ENCODE measurements at places on chromosomes 1 and 21. TPM values are rescaled to one million over a fixed set of nuclear protein-coding genes. Genes with fewer than 3 reads are reported as not detected.

- DNase-seq: no peak
Observed at GRCh38 chr1:59032228-59032627, 248.4 kb upstream of the JUN start.

DNA sequence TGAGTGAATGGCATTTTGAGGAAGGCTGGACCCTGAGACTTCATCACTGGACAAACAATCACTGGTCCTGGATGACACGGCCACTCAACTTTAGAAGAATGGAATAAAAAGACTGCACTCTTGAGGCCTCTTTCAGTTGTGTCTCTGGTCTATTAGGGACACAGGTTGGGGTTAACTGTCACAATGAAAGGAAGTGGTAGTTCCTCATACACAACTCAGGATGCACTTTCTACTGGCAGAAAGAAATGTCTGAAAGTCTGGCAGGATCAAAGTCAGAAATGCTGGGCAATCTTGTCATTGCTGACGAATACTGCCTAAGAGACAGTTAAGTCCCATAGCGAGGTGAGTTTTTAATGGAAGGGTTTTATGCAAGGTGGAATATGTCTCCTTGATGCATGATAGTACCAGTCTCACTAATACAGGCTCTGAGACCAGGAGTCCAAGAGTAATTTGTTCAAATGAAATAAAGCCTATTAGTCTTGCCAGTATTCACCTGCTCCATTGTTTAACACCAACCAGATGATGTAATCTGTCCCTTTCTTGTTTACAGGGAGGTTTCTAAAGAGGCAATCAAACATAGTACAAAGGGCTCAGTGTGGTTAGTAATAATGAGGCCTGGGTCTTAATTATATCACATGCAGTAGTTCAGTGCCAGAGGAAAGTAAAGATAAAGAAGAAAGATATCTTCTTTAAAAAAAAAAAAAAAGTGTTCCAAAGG is 11.2 kb upstream of the RRP15 start:
- DNase-seq: no peak

DNA sequence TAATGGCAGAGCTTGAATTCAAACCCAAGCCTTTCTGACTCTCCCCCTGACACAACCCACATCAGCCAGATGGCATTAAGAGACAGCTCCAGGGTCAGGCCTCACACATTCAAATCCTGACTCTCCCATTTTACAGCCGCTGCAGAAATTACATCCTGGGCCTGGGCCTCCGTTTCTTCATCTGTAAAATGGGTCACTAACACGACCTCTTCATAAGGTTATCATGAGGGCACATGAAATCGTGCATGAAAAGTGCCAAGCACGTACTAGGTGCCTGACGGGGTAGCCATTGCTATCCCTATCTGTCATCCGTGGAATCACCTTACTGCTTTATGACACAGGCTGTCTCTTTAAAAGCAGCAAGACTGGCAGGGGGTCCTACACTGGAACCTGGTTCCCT is 19.8 kb upstream of the CASZ1 start:
- DNase-seq: no peak

- no peak for DNase-seq
Observed at GRCh38 chr1:78369546-78369945, 121.2 kb upstream of the PTGFR start.

DNA sequence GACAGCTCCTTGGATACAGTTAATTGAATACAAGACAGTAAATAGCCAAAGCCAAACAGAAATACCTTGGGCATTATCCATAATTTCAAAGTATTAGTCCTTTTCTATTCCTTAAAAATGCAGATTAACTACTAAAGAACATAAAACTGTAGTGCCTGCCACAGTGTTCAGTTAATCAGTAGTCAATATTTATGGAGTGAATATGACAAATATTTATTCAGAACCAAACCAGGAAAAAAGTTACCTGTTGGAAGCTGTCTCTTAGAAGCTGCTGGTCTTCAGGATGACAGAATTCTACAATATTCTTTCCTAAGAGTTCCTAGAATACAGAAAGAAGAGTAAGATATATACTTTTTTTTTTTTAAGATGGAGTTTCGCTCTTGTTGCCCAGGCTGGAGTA is 18.2 kb upstream of the CTSK start:
- DNase-seq: no peak

DNA sequence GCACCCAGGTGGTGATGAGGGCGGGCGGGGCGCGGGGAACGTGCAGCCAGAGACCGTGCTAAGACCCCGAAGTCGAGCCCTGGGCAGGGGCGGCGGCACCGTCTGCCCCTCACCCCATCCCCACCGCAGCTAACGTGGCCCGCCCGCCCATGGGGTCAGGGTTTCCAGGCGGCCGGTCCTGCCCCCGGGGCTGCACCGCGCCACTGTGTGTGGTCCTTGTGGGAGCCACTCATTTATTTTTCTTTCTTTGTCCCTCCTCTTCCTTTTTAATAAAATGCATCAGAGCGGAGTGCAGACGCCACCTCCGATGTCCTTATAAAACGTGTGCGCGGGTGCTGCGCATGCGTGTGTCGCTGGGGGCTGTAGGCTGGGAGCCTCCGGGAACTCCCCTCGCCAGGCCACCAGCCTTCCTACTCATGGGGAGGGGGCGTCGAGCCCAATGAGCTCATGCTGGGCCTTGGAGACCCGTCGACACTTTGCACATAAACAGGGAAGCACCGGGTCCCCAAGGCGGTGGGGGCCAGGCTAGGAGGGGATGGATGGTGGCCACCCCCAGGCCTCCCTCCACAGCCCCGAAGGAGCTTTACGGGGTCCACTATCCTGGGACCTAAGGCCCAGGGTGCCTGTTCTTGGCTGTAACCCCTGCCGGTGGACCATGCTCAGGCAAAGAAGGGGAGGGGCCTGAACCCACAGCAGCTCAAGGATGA is 59.9 kb downstream of the WNT9A start:
- DNase-seq: no peak

- DNase-seq: no peak
Observed at GRCh38 chr21:46000182-46000730, 18.7 kb downstream of the COL6A1 start.

GRCh38 chr1:80535466-80535865 is 1265.3 kb upstream of the ADGRL2 start:
- no peak for DNase-seq

DNA sequence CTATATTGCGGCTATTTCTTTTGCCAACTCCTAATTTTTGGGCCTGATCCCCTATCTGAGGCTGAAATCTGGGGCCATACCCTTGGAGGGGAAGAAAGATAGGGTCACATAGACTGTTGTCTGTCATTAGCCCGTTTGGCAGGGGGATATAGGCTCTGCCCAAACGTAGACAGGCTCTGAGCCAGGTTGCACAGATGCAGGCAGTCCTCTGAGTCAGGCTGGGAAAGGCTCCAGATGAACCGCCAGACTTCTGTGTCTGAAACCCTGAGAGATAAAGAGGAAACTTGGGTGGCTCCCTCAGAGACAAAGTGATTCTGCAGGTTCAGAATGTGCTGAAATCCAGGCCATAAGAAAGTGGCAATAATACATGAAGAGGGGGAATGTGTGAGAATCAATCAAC is 4.0 kb upstream of the CAP1 start:
- DNase-seq: no peak

- no peak for DNase-seq
Observed at GRCh38 chr1:103459346-103459745, 66.2 kb upstream of the RNPC3 start.

DNA sequence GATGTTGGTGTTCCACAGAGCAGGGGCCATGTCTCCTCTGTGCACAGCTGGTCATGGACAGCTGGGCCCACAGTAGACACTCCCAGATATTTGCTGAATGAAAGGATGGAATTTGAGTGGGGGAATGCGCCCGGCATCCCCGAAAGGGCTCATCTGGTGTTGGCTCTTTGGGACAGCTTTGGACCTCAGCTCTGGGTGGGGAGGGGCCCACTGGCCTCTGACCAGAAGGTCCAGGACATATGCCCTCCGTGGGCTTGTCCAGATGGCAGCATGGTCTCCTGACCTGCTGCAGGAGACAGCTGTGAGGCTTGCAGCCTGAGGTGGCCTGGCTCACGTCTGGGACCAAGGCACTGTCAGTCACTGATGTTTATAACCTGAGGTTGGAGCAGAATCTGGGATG is 160.4 kb upstream of the AJAP1 start:
- no peak for DNase-seq

DNA sequence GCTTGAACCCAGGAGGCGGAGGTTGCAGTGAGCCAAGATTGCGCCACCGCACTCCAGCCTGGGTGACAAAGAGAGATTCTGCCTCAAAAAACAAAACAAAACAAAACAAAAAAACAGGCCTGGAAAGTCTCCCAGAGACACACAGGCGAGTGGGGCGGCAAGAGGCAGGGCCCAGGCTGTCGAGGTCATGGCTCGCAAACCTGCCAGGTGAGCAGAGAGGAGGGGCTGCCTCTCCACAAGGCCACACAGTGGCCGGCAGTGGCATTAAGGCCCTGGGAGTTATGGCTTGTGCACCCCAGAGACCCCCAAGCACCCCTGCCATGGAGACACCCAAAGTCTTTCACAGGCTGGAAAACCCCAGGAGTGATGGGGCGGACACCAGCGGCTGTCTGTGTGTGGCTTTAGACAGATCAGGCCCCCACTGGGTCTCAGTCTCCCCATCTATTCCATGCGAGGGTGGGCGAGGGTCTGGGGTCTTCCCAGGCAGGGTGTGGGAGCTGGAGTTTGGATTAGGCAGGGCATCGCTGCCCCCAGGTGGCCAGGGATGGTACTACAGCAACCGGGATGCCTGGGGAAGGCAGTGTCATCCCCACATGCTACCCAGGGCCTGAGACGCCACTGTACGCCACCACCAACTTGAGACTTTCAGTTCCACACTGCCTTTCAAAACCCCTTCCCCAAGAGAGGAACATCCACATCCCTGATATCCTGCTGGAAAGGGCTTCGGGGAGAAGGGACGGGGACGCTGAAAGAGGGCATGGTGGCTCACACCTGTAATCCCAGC is 7.3 kb upstream of the CTRC start:
- peak; percentile 70 for DNase-seq

GRCh38 chr21:26106562-26106961 is 64.0 kb downstream of the APP start:
- no peak for DNase-seq

DNA sequence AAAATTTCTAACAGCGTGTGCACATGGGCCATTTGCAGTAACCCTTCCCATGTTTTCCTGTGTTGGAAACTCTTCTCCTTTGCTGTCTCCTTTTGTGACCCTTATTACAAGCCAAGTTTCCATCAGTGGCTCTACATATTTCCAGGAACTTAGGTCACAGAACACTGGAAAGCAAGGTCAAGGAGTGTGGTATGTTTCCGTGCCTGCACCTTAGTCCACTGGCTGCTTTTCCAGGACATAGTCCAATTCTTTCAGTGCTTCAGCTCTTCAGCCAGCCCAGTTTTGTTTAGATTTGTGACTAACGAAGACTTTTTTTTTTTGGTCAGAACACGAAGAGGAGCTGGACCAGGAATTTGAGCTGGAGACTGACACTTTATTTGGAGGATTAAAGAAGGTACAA is 33.8 kb downstream of the HHAT start:
- no peak for DNase-seq

GRCh38 chr21:46099476-46099875 is 1.6 kb downstream of the COL6A2 start:
- no peak for DNase-seq

DNA sequence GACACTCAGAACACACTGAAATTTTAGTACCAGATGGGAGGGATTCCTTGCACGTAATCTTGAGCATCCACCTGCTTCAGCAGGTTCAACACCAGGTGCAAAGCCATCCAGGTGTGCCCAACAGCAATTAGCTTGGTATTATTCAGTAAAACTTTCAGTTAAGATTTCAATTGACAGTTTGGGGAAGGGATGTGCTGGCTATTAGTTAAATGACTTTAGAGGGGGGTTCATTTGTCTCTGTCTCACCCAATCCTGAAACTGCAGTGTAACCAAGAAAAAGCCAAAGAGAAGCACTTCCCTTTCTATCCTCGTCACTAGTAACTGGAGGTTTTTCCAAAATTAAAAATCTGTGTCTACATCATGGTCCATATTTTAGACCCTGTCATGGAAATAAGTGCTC is 90.9 kb downstream of the PIK3R3 start:
- no peak for DNase-seq

DNA sequence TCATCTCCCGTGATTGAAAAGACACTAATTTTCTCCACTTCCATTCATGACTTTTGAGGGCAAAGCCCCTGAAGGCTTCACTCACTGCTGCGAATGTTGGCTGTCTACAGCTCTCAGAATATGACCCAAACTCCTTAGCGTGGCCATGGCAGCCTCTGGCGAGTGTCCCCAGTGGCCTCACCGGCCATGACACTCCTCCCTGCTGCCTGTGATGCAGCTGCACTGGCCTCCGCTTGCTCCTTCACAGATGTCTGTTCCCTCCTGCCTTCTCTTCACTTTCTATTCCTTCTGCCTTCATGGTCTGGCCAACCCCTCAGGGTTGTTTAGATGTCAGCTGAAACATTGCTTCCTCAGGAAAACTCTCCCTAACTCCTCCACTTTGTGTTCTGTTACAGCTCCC is 30.8 kb upstream of the PTPRF start:
- DNase-seq: no peak

DNA sequence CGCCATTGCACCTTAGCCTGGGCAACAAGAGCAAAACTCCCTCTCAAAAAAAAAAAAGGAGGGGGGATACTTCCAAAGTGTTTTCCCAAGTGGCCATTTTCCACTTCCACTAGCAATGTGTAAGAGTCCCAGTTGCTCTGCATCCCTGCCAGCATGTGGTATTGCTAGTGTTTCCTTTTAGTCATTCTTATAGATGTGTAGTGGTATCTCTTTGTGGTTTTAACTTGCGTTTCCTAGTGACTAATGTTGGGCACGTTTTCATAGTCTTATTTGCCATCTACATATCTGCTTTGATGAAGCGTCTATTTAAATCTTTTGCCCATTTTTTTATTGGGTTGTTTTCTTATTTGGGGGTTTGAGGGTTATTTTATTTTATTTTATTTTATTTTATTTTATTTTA is 31.1 kb downstream of the INAVA start:
- DNase-seq: no peak

DNA sequence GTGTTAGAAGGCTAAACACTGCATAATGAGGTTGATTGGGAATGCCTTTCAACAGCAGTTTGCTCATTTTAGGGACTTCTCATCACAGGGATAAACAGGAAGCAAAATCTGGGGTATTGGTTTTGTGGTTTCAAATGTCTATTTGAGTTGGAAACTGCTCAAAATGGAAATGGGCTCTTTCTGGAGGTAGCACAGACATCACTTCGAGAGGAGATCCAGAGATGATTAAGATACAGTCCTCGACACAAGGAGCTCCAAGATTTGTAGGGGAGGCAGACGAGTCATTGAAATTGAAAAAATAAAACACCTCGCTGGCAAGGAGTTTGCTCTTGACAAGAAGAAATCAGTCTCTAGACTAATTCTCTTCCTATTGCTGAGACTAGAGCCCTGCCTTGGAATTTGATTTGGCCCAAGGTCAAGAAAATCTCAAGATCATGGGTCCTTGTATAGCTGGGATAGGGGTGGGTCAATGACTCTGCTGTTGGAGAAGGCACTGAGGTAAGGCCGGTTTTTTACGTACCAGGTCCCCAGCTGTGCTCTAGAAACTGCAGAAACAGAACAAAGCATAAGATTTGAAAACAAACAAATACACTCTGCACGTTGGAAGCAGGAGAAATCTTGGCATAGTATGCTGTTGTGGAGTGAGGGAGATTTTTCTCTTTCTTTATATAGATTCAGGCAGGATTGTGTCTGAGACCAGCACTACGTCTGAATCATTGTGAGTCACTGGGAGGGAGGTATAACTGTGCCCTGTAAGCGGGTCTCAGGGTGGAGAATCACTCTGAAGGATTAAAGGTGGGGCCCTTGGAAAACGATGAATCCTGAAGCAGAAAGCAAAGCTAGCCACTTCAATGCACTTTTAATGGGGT is 17.7 kb upstream of the KLHDC8A start:
- no peak for DNase-seq

The MFSD2A gene
- polyA plus RNA-seq: 0.13 TPM

The TMEM79 gene
- 5.6 TPM for polyA plus RNA-seq

The DIO1 gene
- not detected for polyA plus RNA-seq

The LCE2A gene
- polyA plus RNA-seq: not detected
